Activated naive CD4-positive, alpha-beta T cell (primary cell): ENCODE measurements at places on chromosomes 5 and 9.

DNA sequence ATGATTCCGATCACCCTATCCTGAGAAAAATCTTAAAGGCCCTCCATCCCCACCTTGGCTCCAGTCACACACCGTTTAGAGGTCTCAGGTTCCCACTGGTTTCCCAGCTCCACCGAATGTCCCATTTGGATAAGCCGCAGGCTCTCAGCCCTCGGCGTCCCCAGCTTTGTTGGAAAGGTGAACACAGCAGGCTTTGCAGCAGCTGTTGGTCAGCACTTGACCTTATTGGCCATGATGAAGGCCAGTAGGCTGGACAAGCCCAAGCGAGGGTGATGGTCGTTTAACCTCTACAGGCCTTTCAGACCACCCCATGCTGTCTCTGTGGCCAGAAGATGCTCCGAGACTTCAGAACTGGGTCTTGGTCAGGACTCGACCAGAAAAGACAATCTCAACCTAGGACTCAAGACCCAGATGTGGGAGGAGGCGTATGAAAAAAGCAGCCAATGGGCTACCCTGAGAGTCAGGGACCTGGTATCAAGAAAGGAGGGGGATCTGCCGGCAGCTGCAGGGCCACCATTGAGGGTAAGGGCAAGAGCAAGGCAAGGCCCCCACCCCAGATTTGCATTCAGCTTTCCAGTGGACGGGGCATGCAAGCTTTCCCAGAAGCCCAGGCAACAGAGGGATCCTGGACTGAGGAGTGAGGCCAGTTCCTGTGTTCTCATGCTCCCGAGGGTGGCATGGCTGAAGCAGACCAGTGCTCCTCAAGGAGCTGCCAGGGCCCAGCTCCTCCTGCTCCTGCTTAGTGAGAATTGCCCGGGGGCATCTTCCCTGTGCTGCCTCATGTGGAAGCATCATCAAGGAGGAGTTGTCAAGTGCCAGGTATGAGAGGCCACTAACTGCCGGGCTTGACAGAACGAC, 13.4 kb downstream of the UBE2QL1 start:
- no peak for DNase-seq

DNA sequence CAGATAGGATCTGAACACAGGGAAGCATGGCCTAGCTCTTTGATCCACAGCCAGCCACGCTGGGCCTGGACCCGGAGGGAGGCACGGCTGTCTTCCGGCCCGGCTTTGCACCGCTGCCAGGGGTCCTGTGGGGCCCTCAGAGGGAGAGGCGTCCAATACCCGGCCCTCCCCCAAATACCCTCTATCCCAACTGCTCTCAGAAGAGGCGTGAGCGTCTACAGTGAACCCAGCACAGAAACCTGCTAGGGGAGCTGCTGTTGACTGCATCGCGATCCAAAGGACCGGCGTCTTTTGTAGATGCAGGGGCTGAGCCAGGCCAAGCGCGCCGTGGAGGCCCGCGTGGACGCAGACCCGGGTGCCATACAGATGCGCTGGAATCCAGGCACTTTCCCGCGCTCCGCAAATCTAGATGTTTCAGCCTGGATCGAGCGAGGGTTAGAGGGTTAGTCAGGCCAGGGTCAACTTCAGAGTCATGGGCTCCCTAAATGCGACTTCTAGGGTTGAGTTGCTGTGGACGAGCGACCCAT, 1.1 kb upstream of the TCF7 start:
- DNase-seq, result no peak

GRCh38 chr9:35864695-35865255, 5.4 kb downstream of the OR13J1 start:
- DNase-seq, result no peak

DNA sequence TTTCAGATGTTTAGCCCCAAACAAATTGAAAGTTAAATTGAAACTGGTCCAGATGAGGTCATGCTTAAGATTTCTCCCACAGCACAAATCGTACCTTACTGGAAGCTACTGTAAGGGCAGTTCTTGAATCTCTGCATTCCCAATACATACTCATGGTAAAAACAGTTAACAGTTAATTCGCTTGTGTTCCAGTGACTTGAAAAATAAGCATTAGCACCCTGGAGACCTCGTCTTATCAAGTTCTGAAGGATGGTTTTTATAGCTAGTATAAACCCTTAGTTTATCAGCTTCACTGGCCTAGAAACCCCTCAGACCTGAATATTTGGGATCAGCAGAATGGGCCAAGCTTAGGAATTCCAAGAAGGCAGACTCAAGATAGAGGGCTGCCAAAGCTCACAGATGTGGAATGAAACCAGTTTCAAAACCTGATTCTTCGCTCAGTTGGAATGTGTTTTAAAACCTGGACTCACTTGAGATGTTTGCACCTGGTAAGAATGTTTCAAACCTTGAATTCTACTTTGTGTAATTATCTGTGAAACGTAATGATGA, 103.6 kb downstream of the C9orf152 start:
- no peak for DNase-seq

- no peak for DNase-seq
Observed at GRCh38 chr9:129626625-129627284, 792 bp downstream of the NTMT1 start.

DNA sequence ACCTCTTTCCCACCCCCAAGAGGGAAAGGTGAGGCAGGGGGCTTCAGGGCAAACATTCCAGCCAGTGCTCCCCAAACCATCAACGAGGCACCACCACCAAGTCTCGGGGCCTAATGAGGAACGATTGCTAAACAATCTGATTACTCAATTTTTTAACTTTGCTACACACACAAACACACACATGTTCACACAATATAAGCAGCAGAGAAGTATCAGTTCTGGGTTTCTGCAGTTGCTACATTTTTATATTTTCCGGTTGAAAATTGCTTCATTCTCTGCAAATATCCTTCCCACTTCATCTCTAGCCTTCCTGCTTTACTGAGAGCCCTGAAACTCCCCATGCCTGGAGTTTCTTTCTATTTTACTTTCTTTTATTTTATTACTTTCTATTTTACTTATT, 60.2 kb downstream of the FEM1C start:
- DNase-seq, result no peak

- DNase-seq, result no peak
Observed at GRCh38 chr9:114059047-114059803, 18.9 kb downstream of the AMBP start.

- DNase-seq, result no peak
Observed at GRCh38 chr5:80798633-80799032, 143.8 kb upstream of the DHFR start.

- DNase-seq, result no peak
Observed at GRCh38 chr9:133112663-133113026, 8.4 kb downstream of the RALGDS start.

DNA sequence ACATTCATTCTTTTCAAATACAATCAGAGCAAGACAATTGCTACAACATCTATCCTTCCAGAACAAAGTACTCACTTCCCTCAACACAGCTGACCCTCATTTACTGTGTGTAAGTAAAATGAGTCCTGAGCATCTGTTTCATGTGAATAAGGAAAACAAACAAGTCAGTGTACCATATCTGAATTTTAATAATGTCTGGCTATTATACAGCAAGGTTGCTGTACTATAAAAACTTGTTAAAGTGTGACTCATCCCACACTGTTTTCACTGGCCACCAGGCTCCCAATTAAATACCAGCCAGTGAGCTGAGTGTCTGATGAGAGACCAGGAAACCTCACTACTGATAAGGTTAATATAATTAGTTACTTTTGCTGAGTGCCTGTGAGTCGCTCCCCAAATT, 339.8 kb downstream of the AGTPBP1 start:
- DNase-seq, result no peak

- no peak for DNase-seq
Observed at GRCh38 chr9:116360016-116360415, 206.4 kb downstream of the PAPPA start.

DNA sequence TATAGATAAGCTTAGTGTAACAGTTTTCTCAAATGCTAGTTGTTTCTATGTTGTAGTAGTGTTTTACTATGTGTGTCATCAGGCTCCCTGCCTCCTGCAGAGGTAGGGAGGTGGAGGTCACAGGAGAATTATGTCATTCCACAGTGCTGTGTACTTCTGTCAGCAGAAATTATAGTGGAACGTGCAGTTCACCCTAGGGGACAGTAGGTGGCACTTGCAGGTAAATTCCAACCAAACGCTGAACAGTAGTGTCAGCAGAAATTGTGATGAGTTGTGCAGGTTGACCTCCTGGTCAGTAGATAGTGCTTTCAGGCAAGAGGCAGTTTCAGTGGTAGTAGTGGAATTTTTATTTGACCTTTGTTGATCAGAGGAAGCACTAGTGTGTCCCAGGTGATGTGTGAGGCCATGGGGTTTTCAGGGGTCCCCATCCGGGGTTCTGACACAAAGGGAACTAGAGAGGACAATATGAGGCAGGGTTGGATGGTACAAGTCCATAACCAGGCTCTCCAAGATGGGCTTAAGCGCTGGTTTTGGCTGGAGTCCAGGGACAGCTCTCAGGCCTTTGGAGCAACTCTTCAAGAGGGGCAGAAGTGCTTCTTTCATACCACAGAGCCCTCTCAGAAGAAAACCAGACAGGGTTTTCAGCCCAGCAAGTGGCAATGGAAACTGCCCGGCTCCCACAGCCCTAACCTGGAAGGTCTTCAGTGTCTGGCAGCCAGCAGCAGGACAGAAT, 402.9 kb downstream of the CYLC2 start:
- no peak for DNase-seq

DNA sequence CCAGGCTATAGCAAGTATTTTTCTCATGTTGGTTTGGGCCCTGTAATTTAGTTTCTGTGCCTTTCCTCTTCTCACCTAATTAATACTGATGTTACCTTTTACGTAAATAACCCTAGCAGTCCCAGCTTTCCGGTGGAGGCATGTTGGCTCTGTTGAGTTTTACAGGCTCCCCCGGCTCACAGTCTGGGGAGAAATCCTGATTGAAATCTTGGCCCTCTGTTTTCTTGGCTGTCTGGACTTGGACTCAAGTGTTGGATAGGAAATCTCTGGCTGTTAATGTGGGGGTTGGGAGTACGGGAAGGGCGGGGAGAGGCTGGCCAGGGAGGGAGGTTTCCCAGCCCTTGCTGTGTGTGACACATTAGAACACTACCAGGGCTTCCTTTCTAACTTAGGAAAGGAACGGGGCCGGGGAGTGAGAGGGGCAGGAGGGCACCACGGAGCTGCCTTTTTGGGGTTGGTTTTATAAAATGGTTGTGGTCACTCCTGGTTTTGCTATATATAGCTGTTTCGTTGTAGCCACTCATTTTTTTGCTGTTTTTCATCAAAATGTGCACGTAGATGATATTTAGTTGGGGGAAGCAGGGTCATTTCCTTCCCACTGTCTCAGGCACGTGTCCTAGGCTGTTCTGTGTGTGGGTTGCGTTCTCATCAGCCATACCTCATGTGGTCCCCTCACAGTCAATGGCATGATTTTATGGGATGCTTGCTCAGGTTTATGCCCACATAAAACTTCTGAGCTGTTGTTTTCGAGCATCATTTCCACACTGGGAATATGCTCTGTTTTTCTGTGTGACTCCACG, 11.0 kb downstream of the TRIO start:
- no peak for DNase-seq
